ENCODE measurements at places on chromosomes 1 and 21.
A peak's percentile ranks its signal among the peaks of the same experiment; 100 is the strongest.

DNA sequence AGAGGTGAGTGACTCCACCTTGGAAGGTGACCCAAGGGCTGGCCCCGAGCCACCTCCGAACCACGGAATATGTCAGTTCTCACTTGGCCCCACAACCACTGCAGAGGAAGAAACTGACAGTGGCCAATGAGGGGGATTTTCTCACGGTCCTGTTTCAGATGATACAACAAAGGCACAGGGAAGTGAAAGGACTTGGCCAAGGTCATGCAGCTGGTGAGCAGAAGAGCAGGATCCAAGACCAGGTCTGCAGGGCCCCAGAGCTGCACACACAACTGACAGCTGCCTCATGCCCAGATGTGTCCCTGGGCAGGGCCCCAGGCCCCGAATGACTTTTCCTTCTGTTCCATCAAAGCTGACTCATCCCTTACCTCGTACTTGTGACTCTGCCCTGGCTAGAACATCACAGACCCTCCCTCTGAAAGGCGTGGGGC lies 25.8 kb upstream of the EVA1B start:
- no peak for DNase-seq

GRCh38 chr1:85320371-85321131 lies 44.1 kb upstream of the BCL10 start:
- DNase-seq: no peak

DNA sequence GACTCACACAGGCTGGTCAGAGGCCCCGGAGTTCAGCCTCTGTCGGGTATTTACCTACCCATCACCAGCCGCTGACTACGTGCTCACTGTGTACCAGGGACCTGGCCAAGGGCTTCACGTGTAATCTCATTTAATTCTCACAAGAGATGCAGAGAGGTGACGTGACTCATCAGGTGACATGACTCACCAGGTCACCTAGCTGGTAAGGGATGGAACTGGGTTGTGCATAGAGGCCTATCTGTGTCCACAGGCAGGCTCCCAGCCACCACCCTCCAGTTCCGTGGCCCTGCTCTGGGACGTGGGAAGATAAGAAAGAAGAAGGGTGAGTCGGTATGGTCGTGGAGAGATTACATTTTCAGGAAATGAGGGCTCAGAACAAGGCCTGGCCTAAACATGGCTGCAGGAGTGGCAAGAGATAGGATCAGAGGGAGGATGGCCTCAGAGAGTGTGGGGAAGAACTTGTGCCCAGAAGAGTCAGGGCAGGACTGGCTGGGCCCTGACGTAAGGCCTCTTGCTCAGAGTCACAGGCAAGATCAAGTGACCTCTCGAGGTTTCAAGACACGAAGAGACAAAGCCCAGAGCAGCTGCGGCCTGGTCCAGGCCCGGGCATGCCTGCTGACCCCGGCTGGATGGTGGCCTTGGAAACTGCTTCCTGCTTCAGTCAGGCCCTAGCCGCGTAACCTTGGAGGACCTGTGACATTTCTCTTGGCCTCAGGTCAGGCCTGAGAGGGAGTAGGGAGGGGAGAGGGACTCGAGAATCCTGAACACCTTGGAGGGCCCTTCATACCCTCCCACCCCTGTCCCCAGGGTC lies 52.7 kb upstream of the WASF2 start:
- peak; percentile 99 for DNase-seq

DNA sequence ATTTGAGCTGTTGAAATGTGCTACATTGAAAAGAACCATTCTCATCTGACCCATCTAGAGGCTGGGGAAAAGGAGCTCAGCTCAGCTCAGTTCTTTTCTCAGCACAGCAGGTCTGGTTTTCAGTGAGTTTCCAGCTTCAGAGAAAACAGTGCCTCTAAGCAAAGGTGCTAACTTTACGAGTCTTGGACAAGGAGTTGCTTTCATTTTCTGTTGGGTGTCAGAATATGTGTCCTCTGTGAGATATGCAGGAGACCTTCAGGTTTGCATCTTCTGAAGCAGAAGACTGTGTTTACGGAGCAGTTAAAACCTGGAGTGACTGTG lies 321.3 kb upstream of the USP24 start:
- no peak for DNase-seq

DNA sequence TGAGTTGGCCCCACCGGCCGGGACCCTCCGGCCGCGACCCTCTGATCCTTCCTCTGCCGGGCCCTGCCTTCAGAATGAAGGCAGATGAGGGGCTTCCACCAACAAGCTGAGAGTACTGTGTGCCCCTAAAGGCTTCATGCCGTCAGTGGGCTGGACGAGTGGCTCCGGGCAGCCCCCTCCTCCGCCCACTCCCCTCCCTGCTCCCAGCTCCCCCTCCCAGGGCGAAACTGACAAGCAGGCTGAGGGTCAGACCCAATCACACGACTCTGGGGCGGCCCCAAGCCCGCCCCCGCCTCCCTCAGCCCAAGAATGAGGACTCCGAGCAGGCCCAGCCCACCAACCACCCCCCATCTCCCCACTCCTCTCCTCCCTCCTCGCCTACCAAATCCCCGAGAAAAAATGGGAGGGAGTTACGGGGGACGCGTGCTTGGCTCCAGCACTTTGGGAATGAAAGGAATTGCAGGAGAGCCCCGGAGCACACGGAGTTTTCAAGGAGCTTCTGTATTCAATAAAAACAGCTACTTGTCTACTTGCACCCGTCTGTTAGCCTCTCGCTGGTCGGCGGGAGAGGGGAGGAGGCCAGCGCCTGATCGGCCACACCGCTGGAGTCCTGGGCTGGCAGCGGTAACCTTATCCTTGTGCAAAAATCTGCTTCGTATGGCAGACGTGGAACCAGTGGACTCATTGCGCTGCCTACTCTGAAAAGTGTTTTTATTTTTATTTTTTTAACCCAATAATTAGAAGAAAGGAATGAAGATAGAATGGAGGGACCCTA lies at the start of gene COL11A1:
Gene COL11A1, minus strand, starts transcription at position 147 of the 775 bp plus-strand sequence. CDS start 344 bp downstream, outside the sequence.
- DNase-seq: no peak

DNA sequence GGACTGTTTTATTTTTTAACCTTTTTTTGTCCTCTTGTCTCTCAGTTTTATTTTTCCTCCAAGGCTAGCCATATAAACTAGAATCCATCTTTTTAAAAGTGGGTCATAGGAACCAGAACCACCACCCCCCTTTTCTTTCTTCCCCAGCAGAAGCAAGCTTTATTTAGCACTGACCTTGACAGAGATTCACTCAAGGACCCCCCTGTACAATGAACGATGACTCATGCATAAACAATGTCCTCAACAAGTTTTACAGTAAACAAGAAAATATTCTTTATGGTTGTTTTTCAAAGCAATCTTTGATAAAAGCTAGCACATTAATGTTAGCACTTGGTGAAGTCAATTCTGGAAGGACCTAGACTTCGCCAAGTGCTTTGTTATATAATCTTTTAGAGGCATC lies 14.1 kb downstream of the PKN2 start:
- DNase-seq: no peak

DNA sequence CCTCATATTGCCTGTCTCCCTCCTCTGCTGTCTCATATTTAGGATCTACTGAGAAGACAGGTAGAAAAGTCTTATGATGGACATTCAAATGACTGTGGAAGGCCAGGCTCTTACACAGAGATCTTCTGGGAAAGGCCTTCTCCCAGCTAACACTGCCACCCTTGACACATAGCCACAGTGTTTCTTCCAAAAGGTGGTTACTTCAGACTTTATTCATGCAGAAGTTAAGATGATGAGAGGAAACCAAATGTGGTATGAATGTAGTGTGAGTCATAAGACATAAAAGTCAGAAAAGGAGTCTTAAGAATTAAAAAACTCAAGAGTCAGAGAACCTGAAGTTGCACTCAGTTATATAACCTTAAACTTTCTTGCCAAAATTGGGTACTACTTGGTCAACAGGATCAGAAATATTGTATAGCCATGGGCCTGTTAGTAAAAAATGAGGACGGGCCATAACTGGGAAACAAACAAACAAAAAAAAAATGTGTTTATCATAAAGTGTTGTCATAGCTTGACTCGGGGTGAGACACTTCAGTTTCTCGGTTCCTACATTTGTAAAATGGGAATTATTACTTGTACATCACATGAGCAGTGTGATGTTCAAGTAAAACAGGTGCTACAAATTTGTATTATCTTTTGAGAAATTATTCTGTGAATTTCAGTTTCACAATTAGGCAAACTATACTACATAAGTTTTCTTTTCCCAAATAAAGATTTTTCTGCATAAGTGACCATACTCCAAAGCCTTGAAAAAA lies 1.2 kb upstream of the DENND1B start:
- DNase-seq: peak; percentile 34

DNA sequence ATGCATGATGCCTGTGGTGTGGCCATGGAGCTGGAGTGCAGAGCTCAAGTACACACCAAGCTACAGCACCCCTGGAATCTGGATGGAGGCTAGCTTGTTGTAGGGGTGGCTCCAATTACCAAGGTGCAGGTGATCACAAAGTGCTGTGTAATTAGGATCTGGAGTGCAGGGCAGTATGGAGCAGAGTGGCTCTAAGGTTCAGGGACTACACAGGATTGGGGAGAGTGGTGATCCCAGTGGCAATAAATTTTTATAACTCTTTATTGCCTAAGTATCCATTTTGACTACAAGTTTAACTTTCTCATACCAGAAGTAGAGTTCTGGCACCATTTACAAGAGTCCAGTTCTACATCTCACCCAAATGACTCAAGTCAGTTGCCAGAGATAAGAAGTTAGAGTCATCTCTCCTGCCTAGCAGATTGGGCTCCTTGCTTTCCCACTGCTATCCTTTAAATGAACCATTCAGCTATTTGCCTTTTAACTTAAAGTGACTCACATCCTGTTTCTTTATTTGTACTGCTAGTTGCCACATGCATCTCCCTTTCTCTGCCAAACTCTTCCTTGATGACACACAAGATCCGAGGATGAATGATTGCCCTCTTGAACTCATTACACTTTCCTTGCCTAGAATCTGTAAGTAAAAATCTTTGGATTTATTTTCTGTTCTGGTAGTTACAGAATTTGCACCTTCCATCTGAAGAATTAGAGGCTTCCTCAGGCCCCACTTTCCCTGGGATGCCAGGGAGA lies 427.2 kb downstream of the KCNT2 start:
- DNase-seq: peak; percentile 1

GRCh38 chr1:227905573-227906487 lies 41.9 kb downstream of the WNT9A start:
- DNase-seq: no peak

DNA sequence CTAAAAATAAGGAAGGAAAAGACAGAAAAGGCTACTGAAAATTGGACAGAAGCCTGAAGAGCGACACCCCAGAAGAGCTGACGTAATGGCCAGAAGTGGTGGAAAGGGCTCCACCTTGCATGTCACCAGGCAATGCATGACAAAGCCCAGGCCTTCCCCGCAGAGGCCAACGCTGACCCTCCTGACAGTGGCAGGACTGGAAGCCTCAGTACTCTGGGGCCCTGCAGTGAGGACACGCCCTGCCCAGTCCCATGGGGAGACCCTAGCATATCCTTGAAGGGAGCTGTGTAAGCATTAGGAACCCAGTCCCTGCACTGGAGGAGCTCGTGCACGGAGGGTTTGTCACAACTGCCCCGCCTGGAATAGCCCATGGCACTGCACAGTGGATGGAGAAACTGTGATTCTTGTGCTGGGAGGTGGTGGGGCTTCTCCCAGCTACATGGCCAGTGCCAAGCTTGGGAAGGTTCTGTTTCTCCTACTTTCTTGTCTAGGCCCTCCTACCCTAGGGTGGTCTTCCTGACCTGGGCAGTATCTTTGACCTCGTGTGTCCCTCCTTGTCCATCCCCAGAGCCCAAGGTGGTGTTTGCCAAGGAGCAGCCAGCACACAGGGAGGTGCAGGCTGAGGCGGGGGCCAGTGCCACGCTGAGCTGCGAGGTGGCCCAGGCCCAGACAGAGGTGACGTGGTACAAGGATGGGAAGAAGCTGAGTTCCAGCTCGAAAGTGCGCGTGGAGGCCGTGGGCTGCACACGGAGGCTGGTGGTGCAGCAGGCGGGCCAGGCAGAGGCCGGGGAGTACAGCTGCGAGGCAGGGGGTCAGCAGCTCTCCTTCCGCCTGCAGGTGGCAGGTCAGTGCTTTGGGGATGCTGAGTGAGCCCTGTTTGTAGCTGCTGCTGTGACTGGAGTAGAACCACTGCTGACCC lies 60.4 kb downstream of the OBSCN start:
- DNase-seq: no peak

DNA sequence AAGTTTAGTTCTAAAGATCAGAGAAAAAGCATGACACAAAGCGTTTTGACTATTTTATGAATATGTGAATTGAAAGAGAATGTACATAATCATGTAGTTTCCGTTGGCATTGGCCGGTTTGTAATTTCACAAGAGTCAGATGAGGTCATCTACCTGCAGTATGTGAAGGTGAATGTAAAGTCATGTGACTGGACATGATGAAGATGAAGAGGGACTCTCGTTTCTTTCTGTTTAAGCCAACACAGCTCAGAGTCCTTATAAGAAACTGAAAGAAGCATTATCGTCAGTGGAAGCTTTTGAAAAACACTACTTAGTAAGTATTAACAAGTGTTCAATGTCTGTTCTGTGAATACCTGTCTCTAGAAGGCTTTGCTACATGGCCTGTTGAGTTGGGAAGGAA lies 30.9 kb upstream of the PWP2 start:
- no peak for DNase-seq

DNA sequence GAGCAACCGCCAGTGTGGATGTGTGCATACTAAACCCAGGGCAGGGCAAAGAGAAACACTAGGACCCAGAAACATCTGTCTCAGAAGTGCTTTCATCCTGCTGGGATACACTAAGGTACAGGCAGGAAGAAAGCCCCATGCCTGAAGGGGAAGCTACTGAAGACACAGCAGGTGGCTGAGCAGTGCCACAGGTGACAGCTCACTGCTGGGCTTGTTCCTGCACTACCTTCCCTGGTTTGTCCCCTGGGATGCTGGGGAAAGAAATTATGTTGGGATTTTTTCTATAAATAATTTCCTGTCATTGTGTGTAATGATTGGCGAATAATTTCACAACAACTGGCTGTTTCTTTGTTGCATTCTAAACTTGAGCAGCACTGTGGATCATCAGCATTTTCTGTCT lies 245.3 kb upstream of the RAB4A start:
- DNase-seq: no peak

GRCh38 chr1:21126324-21126723 lies 50.4 kb downstream of the EIF4G3 start:
- no peak for DNase-seq

GRCh38 chr1:118294875-118295642 lies 110.0 kb upstream of the SPAG17 start:
- DNase-seq: no peak
